ENCODE measurements at places on chromosomes 2 and 18.

DNA sequence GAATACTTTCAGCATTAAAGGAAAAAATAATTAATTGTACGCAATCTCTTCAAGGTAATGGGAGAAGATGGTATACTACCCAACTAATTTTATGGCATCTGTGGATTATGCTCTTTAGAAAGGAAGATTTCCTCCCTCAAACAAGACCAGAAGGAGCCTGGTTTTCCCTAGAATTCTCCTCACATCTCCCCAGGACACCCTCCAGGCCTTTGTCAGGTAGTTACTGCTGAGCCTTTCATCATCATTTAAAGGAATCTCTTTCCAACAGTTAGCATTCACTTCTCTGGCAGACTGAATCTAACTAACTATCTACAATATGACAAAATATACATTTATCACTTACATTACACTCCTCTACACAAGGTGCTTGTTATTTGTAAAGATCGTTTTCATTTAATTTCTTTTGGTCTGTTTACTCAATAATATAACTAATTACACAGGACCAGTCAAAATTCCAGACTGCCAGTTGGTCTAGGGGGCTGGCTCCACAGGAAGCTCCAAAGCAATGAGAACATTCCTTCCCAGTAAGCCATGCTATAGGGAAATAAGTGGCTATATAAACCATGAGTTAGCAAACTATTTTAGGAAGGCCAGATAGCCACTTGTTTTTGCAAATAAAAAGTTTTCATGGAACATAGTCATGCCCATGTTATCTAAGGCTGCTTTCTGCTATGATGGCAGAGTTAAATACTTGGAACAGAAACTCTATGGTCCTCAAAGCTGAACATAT is 19.1 kb downstream of the ZNF24 start:
- DNase-seq, result no peak

GRCh38 chr2:76752506-76752905 is 769.7 kb downstream of the LRRTM4 start:
- DNase-seq, result no peak

DNA sequence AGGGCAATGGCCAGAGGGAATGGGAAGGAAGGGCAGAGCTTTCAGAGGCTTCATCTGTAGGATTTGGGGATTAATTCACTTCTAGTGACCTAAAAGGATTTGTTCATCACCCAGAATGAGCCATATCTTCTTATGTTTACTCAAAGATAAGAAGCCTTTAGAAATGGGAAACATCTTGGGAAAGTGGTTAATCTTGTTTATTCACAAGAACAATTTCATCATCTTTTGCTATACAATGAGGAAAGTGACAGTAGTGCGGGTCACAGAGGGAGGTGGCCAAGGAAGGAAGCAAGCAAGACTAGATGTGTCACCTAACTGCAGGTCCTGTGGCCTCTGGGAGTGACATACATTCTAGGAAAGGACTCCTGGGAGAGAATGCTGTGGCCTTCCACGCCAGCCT is 140.4 kb upstream of the ALPP start:
- DNase-seq, result no peak

DNA sequence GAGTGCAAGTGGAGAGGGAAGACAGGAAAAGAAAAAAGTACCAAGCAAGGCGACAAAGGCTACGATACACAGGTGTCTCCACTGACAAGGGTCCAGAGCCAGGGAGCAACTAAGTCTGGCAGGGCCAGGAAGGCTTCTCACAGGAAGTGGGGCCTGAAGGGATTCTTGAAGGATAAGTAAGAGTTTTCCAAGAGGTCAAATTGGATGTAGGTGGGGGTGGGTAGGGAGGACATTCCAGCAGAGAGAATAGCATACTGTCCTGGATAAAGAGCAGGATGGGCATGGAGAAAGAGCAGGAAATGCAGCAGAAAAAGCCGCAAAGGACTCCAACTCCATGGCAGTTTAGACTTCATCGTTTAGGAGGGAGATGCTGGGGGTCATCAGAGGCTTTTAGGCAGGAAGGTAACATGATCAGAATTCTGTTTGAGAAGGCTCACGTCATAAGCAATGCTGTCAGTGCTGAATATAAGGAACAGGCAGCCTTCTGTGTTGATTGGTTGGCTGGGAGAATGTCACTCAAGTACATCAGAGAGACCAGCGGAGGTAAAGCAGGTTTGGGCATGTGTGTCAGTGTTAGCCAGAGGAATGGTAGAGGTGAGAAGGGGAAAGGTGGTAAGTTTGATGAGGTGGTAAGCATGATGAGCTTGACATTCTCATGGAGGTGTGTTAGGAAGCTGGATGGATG is 35.1 kb downstream of the ARHGAP25 start:
- no peak for DNase-seq

DNA sequence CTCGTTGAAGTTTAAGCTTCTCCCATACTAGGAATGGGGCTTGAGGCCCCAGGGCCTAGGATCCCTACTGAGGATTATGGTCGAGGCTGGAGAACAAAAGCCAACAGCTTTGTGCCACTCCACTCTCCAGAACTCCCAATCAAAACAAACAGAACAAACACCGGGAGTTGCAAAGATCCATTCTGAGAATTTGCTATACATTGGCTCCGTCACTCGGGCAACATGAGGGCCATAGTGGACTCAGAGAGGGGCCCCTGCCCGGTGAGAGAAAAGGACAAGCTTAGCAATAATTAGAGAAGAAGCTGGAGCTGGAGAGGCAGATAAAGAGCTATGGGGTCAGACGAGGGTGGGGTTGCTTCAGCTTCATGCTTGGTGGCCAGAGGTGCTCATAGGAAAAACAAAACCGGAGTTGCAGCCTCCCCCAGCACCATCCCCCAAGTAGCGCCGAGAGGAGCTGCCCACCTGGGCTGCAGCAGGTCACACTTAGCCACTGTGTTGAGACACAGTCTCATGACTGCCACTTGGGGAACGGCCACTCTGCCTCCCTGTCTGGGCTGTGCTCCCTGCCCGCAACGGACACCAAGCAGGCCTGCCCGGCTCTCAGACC is 142.3 kb upstream of the HAAO start:
- no peak for DNase-seq

DNA sequence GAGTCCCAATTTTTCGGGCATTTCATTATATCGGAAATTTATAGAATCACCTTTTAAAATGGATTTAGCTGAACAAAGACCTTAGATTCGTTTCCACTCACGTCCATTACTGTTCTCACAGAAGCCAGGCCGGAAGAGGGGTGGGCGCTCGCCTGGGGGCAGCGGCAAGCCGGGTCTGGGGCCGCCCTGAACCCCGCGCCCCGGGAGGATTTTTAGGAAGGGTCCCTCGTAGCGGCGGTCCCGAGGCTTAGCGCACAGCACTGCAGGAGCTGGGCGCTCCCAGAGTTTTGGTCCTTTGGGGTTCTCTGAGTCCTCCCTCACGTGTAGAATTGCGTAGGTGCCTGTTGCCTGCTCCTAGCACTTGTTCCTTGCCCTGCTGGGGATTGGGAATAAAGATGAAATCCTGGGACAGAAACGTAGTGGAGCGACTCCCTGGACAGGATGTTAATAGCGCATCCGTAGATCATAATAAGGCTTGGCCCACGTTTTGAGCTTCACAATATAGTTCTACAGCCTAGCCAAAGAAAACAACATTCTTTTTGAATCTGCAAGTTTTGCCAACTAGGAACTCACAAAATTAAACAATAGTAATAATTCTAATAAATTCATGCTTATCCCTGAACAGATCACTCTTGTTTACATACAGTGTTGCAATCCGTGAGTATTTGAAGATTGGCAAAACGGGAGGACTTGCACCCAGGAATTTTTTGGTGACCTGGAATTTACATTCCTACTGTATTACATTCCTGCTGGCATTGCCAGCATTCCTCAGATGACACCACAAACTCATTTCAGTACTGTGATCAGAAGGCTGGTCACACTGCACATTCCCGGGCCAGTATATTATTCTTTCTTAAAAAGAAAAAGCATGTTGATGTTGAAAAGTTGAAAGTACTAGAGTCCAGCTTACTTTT is 875 bp downstream of the C18orf63 start:
- no peak for DNase-seq

GRCh38 chr18:44128365-44128764 is 552.3 kb upstream of the SETBP1 start:
- no peak for DNase-seq

GRCh38 chr2:119195001-119195400 is 28.6 kb upstream of the STEAP3 start:
- DNase-seq, result no peak

DNA sequence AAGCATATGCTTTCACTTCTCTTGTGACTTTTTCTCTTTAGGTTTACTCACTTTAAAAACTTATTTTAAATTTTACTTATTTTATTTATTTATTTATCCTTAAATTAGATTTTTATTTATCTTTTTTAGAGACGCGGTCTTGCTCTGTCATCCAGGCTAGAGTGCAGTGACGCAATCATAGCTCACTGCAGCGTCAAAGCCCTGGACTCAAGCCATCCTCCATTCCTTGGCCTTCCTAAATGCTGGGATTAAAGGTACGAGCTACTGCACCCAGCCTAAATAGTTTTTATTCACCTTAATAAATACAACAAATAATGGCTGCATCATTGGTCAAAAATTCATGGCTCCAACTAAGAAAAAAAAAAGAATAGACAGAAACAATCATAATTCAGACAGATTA is 415.7 kb upstream of the FIGN start:
- DNase-seq, result no peak

GRCh38 chr2:183269956-183270355 is 145.7 kb downstream of the NUP35 start:
- DNase-seq, result no peak
